ENCODE measurements at places on chromosomes 2 and 18.

GRCh38 chr2:7900593-7900992, 781.3 kb upstream of the ID2 start:
- no peak for DNase-seq

- DNase-seq: no peak
These were observed 7.7 kb downstream of the RAB27B start for GRCh38 chr18:54835944-54836343.

DNA sequence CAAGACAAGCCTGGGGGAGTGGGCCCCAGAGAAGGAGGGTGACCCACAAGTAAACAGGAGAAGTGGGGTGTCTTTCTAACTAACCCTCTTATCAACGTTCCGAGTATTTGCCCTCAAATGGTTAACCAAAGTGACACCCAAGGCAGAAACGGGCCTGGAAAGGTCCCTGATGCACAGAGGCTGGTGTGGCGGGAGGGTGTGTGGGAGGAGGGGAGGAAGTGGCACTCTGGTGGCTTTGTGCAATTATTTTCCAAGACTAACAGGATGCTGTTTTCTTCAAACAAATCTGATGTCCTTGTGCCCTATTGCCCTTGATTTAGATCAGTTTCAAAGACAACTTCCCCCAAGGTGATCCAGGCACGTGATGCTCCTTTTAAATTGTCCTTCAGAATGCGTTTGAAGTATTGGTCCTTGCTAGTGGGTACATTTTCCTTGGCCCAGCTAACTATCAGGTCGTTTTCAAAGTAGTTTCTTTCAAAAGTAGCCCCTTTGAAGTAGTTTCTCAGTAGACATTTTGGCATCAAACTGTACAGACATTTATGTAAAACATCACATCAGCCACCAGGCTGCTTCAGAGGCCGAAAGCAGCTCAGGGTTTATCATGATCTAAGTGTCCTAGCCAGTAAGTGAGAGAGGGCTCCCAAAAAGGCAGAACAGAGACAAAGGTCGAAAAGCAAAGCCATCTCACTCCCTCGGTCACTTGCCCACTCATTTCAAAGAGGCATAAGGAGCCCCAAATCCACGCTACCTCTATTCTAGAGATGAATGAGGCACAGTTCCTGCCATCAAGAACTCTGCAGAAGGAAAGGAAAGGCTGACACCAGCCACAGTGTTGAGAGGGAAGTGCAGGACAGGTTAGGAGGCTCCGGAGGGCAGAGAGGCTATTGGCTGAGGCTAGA, 371.1 kb upstream of the ID2 start:
- no peak for DNase-seq

DNA sequence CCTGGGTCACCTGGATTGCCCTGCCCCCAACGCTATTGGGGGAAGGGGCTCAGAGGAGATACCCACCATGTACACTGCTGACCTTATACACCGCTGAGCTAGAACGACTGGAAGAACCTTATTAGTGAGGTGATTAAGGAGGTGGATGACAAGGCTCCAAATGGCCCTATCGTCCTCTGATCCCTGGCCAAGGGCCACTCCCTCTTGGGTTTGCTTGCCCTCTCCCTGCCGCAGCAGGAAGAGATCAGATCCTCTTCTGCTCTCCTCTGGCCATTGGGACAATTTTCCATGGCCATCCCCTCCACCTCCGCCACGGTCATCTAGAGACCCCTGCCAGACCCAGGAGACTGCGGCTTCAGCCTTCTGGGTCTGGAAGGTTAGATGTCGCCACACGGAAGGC, 1.2 kb downstream of the ZNF514 start:
- DNase-seq: no peak

DNA sequence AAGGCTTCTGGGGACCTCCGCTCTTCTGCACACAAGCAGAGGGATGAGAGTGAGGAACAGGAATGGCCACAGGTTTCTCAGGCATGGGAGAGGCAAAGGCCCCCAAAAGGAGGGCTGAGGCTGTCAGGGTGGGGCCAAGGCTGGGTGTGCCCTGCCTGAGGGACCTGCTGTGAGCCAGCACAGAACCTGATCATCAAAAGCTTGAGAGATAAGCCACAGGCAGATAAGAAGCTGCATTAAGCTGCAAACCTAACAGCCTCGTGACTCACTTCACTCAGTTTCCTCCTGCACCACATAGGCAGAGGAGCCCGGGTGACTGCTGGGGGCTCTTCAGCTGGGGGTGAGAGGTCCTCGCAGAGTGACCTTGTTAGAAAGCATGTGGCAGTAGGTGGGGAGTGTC, 64.5 kb upstream of the LAPTM4A start:
- no peak for DNase-seq

DNA sequence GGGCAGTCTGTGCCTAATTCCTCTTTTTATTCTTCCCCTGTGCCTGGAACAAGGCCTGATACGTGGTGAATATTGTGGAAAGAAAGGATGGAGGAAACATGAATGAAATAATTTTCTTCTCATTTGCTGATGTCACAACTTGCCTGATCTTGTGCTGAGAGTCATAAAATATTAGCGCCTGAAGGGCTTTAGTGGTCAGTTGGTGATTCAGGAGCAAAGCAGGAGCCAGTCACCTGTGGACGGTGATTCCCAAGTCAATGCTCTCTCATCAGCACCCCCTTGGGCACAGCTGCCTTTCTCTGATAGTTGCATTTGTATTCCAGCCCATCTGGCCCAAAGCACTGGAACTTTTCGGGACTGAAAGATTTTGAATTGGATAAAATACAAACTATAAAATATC, 502.6 kb upstream of the RAB12 start:
- no peak for DNase-seq

DNA sequence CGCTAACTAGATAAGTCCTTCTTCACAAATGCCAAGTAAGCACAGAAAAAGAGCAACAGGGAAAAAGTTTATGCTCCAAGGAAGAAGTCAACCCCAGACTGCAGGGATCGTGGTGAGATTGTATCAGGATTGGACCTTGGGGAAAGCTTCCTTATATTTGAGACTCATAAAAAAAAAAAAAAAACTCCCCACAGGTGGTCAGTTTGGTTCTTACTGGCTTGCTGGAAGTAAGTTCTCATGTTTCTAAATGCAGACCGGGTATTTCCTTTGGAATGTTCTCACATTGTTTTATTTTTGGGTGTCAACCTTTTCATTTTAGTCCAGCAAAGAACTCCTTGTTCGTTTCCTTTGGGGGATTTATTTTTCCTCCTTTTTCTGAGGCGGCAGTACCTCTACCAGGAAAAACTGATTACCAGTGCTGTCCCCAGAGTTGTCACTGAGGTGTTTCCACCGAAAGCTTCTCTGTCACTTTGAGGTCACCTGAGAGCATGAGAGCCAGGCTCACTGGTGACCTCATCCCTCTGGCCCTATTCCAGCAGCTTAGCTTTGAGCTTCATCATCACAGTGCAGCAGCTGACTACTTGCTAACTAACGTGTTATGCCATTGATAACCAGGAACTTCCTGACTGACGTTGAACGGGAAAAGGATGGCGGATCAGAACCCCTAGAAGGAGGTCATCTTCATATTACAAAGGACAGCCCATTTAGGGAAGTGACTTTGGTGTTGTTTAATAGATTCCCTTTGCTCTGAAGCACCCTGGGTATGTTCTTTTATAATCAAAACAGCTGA, 16.8 kb upstream of the ATP8B1 start:
- no peak for DNase-seq

Data from ovary (tissue), 10 donors.